EL (cell line): ENCODE measurements at places on chromosomes 12 and 14.

DNA sequence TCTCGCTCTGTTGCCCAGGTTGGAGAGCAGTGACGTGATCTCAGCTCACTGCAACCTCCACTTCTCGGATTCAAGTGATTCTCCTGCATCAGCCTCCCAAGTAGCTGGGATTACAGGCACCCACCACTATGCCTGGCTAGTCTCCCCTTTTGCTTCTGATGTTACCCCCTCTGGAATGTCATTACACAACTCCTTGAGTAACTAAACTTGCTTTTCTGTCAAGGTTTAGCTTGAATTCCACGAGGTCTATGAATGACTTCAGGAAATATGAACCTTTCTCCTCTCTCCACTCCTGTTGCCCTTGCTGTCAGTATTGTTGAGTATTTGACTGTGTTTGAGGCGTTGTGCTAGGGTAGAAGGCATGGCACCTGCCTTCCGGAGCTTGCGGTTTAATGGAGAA is 16.8 kb upstream of the RTRAF start:
- no peak for DNase-seq

DNA sequence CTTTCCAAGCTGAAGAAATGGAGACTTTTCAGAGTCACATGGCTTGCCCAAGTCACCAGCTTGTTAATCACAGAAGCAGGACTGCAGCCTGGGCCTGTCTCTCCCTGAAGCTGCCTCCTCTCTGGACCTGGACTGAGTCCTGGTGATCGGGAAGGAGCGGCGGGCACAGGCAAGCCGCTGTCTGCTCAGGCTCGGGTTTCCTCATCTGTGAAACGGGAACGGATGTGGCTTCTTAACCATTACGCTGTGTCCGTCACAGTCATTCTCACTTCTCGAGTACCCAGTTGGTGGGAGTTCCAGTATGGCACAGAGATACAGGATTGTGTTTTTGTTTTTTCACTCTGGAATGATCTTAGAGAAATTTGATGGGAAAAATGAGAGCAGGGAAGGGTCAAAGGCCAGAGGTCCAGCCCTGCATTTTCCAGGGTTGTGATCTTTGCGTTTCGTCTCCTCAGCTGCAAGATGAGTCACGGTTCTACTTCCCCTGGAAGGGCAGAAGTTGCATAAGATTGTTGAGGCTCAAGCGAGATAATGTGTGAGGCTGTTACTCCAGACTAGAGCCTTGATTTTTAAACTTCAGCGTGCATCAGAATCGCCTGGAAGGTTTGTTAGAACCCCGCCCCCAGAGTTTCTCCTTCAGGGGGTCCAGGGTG is 7.6 kb upstream of the LRTM2 start:
- peak; percentile 42 for DNase-seq

DNA sequence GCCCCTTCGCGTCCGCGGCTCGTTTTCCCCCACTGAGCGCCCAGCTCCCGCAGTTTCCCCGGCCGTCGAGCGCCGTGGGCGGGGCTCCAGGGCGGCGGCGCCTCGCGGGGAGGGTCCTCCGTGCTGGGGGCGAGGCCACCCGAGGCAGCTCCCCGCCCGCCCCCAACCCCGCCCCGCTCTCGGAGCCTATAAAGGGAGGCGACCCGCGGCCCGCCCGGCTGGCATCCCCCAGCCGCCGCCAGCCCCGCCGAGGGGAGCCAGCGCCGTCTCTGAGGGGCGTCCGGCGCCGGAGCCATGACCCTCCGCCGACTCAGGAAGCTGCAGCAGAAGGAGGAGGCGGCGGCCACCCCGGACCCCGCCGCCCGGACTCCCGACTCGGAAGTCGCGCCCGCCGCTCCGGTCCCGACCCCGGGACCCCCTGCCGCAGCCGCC is at the start of gene TAMALIN:
Gene TAMALIN, plus strand, starts transcription at position 221 of the 432 bp plus-strand sequence. Its CDS starts 74 bp downstream, at position 295.
- peak; percentile 37 for DNase-seq

GRCh38 chr12:80195074-80195726 is 95.9 kb downstream of the OTOGL start:
- DNase-seq: peak; percentile 67

GRCh38 chr12:52191841-52192791 is at the start of gene KRT80:
TSS of gene KRT80 (minus strand) at chr12:52192014. CDS start at chr12:52191902, 112 bp downstream.
- peak; percentile 99 for DNase-seq

- DNase-seq: no peak
Measured at GRCh38 chr12:25835385-25835784, 123.1 kb upstream of the RASSF8 start.

DNA sequence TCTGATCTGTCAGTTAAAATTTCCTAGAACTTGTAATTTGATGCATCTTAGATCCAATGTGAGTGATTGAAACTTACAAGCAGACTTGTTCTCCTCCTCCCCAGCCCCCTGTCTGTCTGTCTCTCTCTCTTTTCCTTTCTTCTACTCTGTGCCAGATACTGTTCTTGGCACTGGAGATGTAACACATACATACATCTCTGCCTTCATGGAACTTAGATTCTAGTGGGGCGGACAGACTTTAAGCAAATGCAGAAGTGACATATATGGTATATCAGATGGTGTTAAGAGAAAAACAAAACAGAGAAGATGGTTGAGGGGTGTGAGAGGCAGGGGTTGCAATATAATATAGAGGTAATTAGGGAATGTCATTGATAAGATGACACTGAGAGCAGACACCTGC is 6.6 kb downstream of the CHST11 start:
- DNase-seq: no peak

DNA sequence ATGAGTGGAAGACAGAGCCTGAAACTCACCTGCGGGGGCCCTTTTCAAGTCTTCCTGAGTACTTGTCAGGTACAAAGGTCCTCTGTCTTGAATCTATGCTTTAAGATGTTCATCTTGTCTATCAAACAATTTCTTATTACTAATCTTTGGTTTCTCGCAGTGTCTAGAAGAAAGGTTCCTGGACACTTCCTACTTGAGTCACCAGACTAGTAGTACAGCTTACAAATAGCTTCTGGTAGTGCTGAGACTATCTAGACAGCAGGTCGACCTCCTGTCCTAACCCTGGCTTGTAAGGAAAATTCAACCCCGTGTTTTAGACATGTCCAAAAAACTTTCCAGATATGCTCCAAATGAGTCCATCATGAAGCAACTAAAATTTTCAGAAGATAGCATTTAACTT is 11.2 kb upstream of the ARID2 start:
- no peak for DNase-seq

GRCh38 chr14:100486025-100486828 is 101.0 kb downstream of the BEGAIN start:
- DNase-seq: peak; percentile 89

GRCh38 chr14:58513272-58513671 is 85.8 kb downstream of the KIAA0586 start:
- DNase-seq: no peak

- DNase-seq: no peak
Measured at GRCh38 chr14:56122301-56122700, 4.1 kb downstream of the PELI2 start.

DNA sequence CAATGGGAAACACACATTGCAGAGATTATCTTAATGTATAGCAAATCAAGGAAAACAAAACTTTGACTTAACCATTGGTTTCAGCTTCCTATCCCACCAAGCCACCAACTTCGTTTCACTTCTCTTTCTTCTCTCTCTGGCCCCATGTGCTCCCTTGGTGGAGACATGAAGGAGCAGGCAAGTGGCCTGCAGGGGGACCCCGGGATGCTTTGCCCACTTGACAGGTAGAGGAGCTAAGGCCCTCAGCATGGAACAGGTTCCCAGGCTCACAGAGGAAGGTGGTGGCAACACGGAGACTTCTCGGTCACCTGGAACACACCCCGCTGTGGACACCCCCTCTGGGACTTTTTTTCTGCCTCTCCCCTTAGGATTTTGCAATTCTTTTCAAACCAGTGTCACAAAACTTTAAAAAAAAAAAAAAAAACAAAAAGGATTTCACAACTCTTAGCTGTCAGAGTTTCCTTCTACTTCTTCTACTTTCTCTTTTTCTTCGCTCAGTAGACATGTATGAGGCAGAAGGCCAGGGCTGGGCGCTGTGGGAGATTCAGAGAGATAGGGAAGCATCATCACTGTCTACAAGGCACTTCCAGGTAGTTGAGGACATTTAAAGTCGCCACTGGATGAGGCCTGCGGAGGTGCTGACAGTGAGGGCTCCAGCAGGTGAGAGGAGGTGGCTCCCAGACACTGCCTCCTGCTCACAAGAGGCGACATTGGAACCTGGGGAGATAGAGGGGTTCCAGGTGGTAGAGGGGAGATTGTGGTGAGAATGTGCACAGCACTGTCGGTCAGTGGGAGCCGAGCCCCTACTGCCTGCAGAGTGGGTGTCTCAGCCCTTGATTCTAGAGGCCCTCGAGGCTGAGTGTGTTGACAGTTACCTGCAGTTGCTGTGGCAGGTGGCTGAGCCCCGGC is 119.6 kb downstream of the GCH1 start:
- no peak for DNase-seq

- peak; percentile 35 for DNase-seq
Measured at GRCh38 chr12:112686373-112686772, 105.2 kb upstream of the RPH3A start.

- DNase-seq: no peak
Measured at GRCh38 chr12:41254004-41254914, 66.1 kb downstream of the PDZRN4 start.

DNA sequence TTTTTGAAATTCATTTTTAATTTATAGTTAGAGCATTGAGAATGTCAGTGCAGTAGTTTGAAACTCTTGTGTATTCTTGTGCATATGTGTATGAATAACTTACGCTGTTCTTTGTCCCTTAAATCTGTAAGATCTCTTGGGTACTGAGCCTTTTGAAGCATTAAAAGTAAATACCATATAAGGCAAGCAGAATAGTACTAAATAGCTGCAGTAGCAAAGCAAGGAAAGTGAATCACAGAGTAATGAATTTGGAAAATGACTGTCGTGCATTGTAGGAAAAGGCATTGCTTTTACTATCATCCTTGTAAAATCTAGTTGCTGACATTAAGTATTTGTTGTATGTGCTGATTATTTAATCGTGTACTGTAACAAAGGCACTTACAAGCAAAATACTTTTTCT is 12.1 kb downstream of the CNOT2 start:
- peak; percentile 39 for DNase-seq

DNA sequence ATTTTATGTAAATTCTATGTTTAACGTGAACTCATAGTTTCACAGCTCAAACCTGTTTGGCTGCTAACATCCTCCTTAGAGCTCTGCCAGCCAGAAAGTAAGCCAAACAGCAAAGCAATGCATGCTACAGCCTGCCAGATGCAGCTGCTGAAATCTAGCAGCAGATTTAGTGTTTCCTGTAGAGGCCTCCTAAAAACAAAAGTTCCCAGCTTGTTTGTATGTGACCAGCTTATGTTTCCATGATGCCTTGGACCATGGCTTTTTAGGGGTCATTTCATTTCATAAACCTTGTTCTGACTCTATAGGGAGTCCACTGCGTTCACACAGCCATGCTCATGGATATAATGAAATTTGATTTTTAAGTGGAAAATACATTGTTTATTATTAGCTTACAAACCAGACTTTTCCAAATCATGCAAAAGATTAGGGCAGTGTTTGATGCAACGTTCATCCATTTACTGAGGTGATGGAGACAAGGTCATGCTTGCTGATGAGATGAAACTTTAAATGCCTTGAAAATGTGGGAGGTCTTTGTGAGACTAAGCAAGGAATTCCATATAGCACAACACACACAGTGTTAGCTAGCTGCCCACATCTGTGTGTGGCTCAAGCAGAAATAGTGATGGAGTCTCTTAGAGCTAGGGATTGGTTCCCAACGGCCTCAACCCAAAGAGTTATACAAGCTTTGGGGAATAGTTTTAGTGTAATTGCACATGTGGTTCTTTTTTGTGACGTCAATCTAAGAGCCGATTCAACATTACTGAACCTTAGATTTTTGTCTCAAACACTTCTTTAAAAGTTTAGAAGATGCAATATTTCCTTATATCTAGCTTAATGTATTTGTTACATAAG is 157.5 kb upstream of the LRIG3 start:
- DNase-seq: no peak

- DNase-seq: peak; percentile 28
Measured at GRCh38 chr12:100995201-100995600, 200.6 kb downstream of the ANO4 start.

- peak; percentile 18 for DNase-seq
Measured at GRCh38 chr12:117076410-117077372, 22.5 kb downstream of the TESC start.

GRCh38 chr12:39990122-39991101 is 115.5 kb downstream of the SLC2A13 start:
- peak; percentile 39 for DNase-seq

DNA sequence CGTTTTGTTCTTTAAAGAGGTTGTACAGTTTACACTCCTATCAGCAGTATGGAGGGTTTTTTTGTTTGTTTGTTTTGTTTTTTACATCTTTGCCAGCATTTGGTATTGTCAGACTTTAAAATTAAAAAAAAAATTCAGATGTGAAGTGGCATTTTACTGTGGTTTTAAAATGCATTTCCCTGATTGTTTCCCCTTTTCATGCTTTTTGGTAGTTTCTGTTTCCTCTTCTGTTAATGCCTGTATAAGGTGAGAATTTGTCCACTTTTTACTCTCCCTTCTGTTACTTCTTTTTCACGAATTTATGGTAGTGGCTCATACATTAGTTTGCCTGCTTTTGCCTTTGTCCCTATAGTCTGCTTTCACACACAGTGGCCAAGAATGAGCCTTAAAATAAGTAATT is 36.6 kb downstream of the MNAT1 start:
- DNase-seq: no peak

DNA sequence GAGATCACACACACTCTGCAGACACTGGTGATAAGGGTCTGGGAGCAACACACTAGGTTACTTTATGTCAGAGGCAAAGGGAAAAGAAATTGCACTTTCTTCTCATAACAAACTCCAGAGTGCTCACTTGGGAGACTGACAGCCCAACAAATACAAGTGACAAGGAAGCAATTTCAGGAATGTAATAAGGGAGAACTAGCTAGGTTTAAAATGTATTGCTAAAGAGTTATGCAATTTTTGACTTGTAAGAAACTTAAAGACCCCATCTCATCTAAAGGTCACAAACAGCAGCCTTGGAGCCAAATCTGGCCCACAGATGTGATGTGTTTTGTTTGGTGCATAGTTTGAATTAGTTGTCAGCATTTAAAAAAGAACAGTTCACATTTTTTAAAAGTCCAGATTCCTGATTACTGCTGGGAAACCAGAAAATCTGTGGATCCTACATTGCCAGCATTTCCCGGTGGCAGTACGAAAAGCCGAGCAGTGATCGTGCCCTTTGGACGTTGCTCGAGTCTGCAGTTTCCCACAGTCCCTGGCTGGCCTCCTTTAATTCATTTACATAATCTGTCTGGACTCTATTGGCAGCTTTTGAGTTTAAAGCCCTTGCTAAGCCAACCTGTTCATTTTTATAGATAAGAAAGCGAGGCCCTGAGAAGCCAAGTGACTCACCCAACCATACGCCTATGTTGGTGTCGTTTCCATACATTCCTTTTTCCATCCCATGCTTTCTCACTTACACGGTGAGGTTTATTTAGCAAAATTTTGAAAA is 42.0 kb upstream of the ETV6 start:
- DNase-seq: peak; percentile 74

DNA sequence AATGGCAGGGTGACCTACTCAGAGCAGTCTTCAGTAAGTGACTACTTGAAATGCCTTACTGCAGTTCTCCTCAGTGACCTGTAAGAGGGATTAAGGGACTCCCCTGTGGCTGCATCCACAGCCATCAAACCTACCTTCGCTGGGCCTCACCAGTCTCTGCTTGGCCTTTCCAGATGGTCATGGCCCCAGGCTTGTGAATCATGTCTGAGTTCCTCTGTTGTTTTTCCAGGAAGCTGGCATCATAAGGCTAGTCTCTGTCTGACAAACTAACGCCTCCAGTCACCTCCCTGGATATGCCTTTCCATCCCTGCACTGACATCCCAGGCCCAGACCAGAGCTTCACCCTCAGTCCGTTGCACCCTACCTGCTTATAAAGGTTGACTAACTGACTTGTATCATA is 14.0 kb downstream of the RNASE2 start:
- DNase-seq: peak; percentile 31

- DNase-seq: no peak
Measured at GRCh38 chr12:51960890-51961289, 9.4 kb downstream of the ACVR1B start.

- DNase-seq: no peak
Measured at GRCh38 chr14:91613459-91614112, 103.5 kb upstream of the PPP4R3A start.
